ENCODE measurements at places on chromosomes 6 and 20. TPM values are rescaled to one million over a fixed set of nuclear protein-coding genes. Genes with fewer than 3 reads are reported as not detected.

The KIF25 gene
- total RNA-seq: 0.14 TPM

The SNAI1 gene
- 0.30 TPM for total RNA-seq

The C6orf52 gene
- 0.30 TPM for total RNA-seq

The NKAPL gene
- 1.9 TPM for total RNA-seq

The SLC35B2 gene
- 105 TPM for total RNA-seq

The CTAGE9 gene
- total RNA-seq: not detected

The HUS1B gene
- 1.7 TPM for total RNA-seq

The TTBK1 gene
- 0.05 TPM for total RNA-seq

The PTGIS gene
- total RNA-seq: 5.6 TPM

The CDK19 gene
- 10.4 TPM for total RNA-seq

The RSPO3 gene
- total RNA-seq: 1.2 TPM

The GPR63 gene
- 0.59 TPM for total RNA-seq

The SLC17A5 gene
- total RNA-seq: 62.7 TPM

The MMP24OS gene
- 21.5 TPM for total RNA-seq

The OOEP gene
- not detected for total RNA-seq

The RANBP9 gene
- total RNA-seq: 53.3 TPM

The COL20A1 gene
- total RNA-seq: 0.05 TPM

The OXT gene
- total RNA-seq: not detected

The SKIC2 gene
- total RNA-seq: 63.7 TPM

The IMPG1 gene
- total RNA-seq: not detected

The PRSS35 gene
- 18.7 TPM for total RNA-seq

The C6orf118 gene
- total RNA-seq: not detected

The ID4 gene
- 2.4 TPM for total RNA-seq

The MARCKS gene
- 194 TPM for total RNA-seq

The HLA-DOA gene
- total RNA-seq: not detected

The BFSP1 gene
- 3.6 TPM for total RNA-seq

The TP53TG5 gene
- not detected for total RNA-seq

The PCSK2 gene
- total RNA-seq: not detected

The DEFB132 gene
- not detected for total RNA-seq

The ABT1 gene
- 10.4 TPM for total RNA-seq

The SLC17A1 gene
- not detected for total RNA-seq

The BCAS1 gene
- not detected for total RNA-seq

The HCRTR2 gene
- total RNA-seq: not detected

The RIMS1 gene
- 0.89 TPM for total RNA-seq

The ANKRD66 gene
- total RNA-seq: not detected

The WASF1 gene
- 6.2 TPM for total RNA-seq

The EPHA7 gene
- total RNA-seq: under 0.01 TPM

The KIF6 gene
- 0.55 TPM for total RNA-seq

The RIN2 gene
- 48.9 TPM for total RNA-seq

The LGSN gene
- not detected for total RNA-seq

The PGC gene
- total RNA-seq: not detected

The OR12D3 gene
- not detected for total RNA-seq

The SERINC3 gene
- 90.9 TPM for total RNA-seq

The GPR6 gene
- not detected for total RNA-seq

The TMX4 gene
- 39.8 TPM for total RNA-seq

The SCGN gene
- not detected for total RNA-seq

The MAFB gene
- total RNA-seq: 0.14 TPM

The SMLR1 gene
- not detected for total RNA-seq
